HFFc6 (cell line): ENCODE measurements at places on chromosomes 6 and 20. TPM values are rescaled to one million over a fixed set of nuclear protein-coding genes. Genes with fewer than 3 reads are reported as not detected.

The XKR7 gene
- not detected in 2 replicates for total RNA-seq

DNA sequence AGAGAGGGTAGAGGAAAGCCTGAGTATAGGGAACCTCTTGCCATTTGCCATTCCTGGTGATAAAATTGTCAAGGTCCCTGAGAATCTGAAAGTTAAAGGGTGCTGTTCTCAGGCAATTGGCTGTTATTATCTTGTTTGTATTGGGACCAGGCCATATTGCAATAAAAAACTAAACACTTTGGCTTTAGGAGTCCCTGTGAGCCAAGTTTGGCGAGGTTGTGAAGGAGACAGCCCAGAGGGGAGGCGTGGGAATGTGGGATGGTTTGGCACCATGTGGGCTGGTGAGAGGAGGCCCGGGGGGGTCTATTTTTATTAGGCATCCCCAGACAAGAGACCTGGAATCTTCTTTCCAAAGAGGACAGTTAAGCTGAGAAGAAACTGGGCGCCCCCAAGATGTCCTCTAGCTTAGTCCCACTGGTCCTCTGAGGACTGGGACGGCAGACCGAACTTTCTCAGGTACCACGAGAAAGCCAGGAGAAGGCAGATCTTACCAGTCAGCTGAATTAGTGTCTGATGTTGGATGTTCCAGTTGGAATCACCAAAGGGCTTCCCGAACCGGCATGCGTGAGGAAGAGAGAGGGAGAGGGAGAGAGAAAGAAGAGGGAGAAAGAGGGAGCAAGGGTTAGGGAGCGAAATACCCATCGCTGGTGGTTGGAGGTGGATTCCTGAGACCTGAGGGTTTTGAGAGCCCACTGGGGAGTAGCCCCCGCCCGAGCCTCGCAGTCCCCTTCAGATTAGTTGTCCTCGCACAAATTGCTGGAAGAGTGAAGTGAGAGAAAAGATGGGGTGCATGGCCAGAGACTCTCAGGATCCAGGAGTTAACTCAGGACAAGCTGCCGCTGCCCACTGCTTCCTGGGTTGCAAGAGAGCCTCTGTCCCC, 24.4 kb downstream of the DYNLT1 start:
- no peak for DNase-seq

DNA sequence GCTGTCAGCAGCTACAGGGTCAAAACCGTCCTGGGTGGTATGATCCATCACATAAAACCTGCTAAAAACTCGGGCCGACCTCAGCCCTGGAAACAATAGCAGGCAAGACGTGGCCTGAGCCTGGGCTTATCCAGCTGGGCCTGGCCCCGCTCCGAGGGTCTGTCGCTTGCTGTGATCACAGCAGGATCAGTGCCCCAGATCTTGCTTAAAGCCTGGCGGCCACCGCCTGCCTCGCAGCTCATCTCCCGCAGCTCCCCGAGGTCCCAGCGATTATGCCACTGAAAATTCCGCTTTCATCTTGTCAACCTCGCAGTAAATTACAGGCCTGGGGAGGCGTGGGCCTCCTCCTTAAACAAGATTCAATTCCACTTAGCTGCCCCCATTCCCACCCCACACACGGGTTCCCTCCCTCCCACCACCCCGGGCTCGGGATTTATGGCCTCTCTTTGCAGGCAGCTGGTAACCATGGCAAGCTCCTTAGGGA, 40.1 kb downstream of the CDH22 start:
- DNase-seq, result no peak

GRCh38 chr6:105459049-105459448, 56.2 kb upstream of the PREP start:
- no peak for DNase-seq

The TREM2 gene
- not detected in 3 replicates for total RNA-seq

GRCh38 chr6:143064951-143065683, 4.4 kb downstream of the AIG1 start:
- peak; percentile 45 for DNase-seq

GRCh38 chr6:155985660-155986138, 530.1 kb upstream of the NOX3 start:
- no peak for DNase-seq

The SRSF12 gene
- not detected in 3 replicates for total RNA-seq
